Fibroblast of lung (primary cell): ENCODE measurements at places on chromosomes 11 and 22. TPM values are rescaled to one million over a fixed set of nuclear protein-coding genes. Genes with fewer than 3 reads are reported as not detected.

GRCh38 chr11:102111011-102111786 is 952 bp downstream of the YAP1 start:
- peaks cover 18% of the 10 kb centered on the region for H3K4me1 ChIP-seq
- peak; percentile 84 for DNase-seq
- no peaks in the 10 kb centered on the region for H3K36me3 ChIP-seq
- no peaks in the 10 kb centered on the region for H3K27me3 ChIP-seq
- H3K27ac ChIP-seq: peak overlapping the region; percentile 94

- no peaks in the 10 kb centered on the region for H3K36me3 ChIP-seq
- no peak for DNase-seq
- no peak overlapping the region for H3K27ac ChIP-seq
- peaks cover 18% of the 10 kb centered on the region for H3K4me1 ChIP-seq
Observed at GRCh38 chr11:67030976-67031375, 8.0 kb downstream of the SYT12 start.

The SCGB1D2 gene
- total RNA-seq: not detected in 2 replicates

The AIFM3 gene
- total RNA-seq: 1.3 and 2.0 TPM in 2 replicates

- no peak within 1 kb of the TSS for H3K4me3 ChIP-seq
- H3K36me3 ChIP-seq: no peaks in the 10 kb centered on the region
- H3K27me3 ChIP-seq: no peaks in the 10 kb centered on the region
Observed at GRCh38 chr11:5383576-5383975, at the start of gene OR51M1. Gene OR51M1, plus strand, starts transcription at chr11:5383812. Its CDS starts 5,587 bp downstream, at chr11:5389399.

The SOX10 gene
- total RNA-seq: not detected in 2 replicates

DNA sequence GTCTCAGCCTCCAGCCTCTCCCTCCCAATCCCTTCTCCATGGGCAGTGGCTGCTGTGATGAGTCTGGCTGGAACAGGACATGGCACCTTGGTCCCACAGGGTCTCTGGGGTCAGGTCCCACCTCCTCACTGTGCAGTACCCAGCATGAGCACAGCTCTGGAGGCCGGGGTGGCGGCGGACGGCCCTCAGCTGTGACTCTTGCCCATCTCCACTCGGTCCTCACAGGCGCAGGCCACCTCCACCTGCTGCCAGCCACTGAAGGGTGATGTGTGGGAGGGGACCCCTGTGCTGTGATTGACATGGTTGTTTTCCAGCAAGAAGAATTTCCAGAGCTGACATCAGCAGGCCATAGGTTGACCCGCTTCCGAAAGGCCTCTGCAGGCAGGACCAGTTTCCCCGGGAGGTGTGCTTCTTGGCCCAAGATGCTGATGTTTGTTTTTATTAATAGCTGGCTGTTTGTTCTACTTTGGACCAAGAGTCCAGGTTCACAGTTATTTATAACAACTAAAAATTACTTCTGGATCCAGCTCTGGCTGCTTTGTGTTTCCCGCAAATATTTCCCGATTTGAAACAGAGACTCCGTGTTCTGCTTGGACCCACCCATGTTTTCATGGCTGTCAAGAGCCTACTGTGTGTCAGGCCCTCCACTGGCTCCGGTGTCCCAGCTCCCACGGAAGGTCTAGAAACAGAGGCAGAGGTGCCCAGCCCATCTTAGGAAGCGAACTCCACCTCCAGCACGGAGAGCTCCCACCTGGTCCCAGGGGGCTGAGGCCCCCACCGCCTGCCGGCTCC is 45.7 kb downstream of the SCUBE1 start:
- H3K27me3 ChIP-seq: no peaks in the 10 kb centered on the region
- no peak overlapping the region for H3K27ac ChIP-seq
- no peak overlapping the region for H3K4me3 ChIP-seq
- no peak for DNase-seq

DNA sequence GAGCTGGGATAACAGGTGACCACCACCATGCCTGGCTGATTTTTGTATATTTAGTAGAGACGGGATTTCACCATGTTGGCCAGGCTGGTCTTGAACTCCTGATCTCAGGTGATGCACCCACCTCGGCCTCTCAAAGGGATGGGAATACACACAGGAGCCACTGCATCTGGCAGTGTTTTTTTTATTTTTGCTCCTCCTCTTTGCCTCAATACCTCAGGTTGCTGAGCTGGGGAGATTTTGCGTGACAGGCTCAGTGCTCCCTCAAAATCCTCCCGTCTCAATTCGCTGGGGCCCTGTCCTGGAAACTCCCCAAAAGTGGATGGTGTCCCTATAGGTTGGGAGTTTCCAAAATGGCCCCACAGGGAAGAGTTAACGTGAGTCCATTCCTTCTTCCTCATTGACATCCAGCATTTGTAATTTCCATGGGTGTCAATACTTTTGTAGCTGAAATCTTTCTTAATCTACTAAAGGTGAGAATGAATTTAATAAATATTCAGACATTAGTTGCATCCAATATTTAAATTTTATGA is 71.8 kb downstream of the GGTLC2 start:
- no peak for DNase-seq
- no peaks in the 10 kb centered on the region for H3K36me3 ChIP-seq

DNA sequence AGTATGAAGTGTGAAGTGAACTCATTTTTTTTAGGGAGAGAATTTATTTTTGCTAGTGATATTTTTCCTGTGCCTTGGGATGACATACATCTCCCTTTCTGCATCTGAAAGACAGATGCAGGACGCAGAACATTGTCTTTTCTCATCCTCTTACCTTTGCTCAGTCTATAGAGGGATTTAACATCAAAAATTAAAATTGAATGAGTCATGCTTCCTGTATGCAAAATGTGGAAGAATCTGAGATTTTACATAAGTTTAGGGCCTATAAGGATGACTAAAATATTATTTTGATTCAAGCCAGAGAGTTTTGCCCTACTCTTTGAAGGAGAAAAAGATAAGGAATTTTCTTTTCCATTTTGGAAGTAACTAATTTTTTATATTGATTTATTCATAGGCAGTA is 27.3 kb downstream of the XRCC6 start:
- H3K27ac ChIP-seq: no peak overlapping the region
- H3K4me3 ChIP-seq: no peak overlapping the region
- H3K27me3 ChIP-seq: no peaks in the 10 kb centered on the region
- DNase-seq: no peak

DNA sequence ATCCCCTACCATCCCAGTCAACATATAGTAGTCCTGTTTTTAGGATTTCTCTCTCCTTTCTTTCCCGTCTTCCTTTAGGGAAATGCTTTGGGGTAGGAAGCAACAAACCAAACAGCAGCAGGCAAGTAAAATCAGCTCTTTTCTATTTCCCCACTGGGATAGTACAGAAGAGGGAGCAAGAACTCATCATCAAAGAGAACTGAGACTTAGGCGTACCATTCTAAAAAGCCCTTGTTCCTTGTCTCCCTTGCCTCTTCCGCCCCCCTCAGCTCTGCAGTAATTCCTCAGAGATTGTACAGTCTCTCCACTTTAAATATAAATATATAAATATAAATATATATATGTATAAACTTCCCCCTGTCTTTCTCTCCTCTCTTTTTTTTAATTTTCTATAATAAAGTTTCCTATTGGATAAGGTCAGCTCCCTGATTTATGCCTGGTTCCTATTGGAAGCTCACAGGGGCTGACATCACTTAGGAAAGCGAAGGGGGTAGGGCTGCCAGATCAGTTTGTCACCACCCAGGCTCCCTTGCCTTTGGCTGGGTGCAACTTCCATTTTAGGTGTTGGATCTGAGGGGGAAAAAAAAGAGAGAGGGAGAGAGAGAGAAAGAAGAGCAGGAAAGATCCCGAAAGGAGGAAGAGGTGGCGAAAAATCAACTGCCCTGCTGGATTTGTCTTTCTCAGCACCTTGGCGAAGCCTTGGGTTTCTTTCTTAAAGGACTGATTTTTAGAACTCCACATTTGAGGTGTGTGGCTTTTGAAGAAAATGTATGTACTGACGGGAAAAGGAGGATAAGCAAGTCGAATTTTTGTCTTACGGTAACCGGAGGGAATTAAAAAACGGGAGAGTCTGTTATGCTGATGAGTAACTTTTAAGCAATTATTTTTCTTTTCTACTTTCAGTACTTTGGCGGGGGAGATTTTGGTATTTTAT is at the start of gene CTNND1:
Gene CTNND1 (plus strand): TSS at position 502 of the 934 bp plus-strand sequence. CDS start 29,677 bp downstream, outside the sequence.
- H3K4me1 ChIP-seq: peaks cover 4% of the 10 kb centered on the region
- peak within 1 kb of the TSS; percentile 75 for H3K4me3 ChIP-seq
- no peaks in the 10 kb centered on the region for H3K27me3 ChIP-seq
- H3K36me3 ChIP-seq: no peaks in the 10 kb centered on the region
- peak within 1 kb of the TSS; percentile 92 for H3K27ac ChIP-seq
- DNase-seq: peak; percentile 99

- no peak for DNase-seq
- H3K4me3 ChIP-seq: no peak overlapping the region
Observed at GRCh38 chr11:62273284-62273683, 3.3 kb downstream of the SCGB2A2 start.

The TMEM191C gene
- total RNA-seq: 0.51 and 2.6 TPM in 2 replicates

The FXYD6 gene
- 5.1 and 8.0 TPM in 2 replicates for total RNA-seq
